IMR-90 (cell line): ENCODE measurements at places on chromosomes 12 and 14. TPM values are rescaled to one million over a fixed set of nuclear protein-coding genes. Genes with fewer than 3 reads are reported as not detected.

GRCh38 chr14:32565256-32565655 lies 236.2 kb downstream of the AKAP6 start:
- H3K27me3 ChIP-seq: no peaks in the 10 kb centered on the region
- H3K36me3 ChIP-seq: no peaks in the 10 kb centered on the region
- peaks cover 10% of the 10 kb centered on the region for H3K4me1 ChIP-seq
- H3K27ac ChIP-seq: no peak overlapping the region
- H3K4me3 ChIP-seq: no peak overlapping the region

DNA sequence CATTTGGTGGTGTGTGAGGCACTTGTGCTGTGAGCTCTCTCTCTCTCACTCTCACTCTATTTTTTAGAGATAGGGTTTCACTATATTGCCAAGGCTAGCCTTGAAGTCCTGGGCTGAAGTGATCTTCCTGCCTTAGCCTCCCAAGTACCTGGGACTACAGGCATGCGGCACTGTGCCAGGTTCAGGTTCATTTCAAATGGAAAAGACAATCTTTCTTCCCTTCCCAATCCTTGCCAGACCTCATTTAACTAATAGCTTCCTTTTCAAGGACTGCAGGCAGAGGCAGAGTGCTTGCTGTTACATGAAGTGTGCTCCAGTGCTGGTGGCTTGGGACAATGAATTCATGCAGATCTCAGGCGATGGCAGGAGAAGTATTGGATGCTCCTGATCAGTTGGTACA lies 73.2 kb upstream of the BICD1 start:
- no peak overlapping the region for H3K4me3 ChIP-seq
- no peaks in the 10 kb centered on the region for H3K4me1 ChIP-seq
- no peak for DNase-seq
- H3K36me3 ChIP-seq: no peaks in the 10 kb centered on the region

- no peak overlapping the region for H3K4me3 ChIP-seq
- no peak for DNase-seq
- no peaks in the 10 kb centered on the region for H3K4me1 ChIP-seq
- H3K36me3 ChIP-seq: peaks cover 6% of the 10 kb centered on the region
These were observed 29.1 kb upstream of the ADAM20 start for GRCh38 chr14:70563869-70564268.

- H3K27ac ChIP-seq: no peak overlapping the region
- no peak for DNase-seq
- H3K4me1 ChIP-seq: no peaks in the 10 kb centered on the region
- H3K4me3 ChIP-seq: no peak overlapping the region
- H3K36me3 ChIP-seq: no peaks in the 10 kb centered on the region
These were observed 251.4 kb upstream of the ATXN7L3B start for GRCh38 chr12:74286254-74286653.

GRCh38 chr14:32189811-32190210 lies 12.0 kb upstream of the RNU6-7 start:
- H3K36me3 ChIP-seq: no peaks in the 10 kb centered on the region
- no peak overlapping the region for H3K4me3 ChIP-seq
- no peak for DNase-seq

- H3K27me3 ChIP-seq: no peaks in the 10 kb centered on the region
- H3K36me3 ChIP-seq: no peaks in the 10 kb centered on the region
- no peak for DNase-seq
- peak overlapping the region; percentile 75; the same call in 1 of the 2 replicates for H3K27ac ChIP-seq
- peaks cover 28% of the 10 kb centered on the region for H3K4me1 ChIP-seq
These were observed 30.6 kb downstream of the PPFIBP1 start for GRCh38 chr12:27554421-27555186.

DNA sequence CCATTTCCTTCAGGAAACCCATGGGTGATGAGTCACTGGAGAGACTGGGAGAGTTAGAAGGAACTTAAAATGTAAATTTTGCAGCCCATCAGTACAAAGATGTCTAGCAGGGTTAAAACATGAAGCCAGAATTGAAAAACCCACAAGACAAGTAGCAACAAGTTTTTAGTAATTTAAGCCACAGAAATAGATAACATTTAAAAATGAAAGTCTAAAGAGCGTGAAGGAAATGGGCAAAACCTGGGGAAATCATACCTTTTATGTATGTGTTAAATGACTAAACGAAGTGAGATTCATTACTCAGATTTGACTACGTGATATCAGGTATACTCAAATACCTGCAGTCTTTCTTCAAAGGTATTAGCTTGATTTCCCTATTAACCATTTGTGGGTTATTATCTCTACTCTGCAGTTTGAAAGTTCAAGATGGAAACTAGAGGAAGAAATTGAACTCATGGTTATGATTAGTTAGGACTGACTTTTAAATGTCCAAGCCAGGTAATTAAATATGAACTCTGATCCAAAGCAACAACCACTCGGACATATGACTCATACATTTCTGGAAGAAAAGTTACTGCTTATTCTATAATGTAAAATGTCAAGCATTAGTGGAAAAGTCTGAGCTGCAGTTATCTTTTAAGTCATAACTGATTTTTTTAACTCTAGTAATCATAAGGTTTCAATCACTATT lies 84.1 kb downstream of the ITPR2 start:
- peak; percentile 70 for DNase-seq
- H3K4me1 ChIP-seq: peaks cover 6% of the 10 kb centered on the region
- no peak overlapping the region for H3K4me3 ChIP-seq
- H3K36me3 ChIP-seq: no peaks in the 10 kb centered on the region

PRB2 gene
- not detected in 2 replicates for total RNA-seq

BIN2 gene
- not detected in 2 replicates for total RNA-seq

CD69 gene
- total RNA-seq: not detected in 2 replicates

IL26 gene
- not detected in 2 replicates for total RNA-seq

GRCh38 chr12:131929581-131930456 lies 743 bp downstream of the PUS1 start:
- H3K36me3 ChIP-seq: peaks cover 26% of the 10 kb centered on the region
- H3K4me1 ChIP-seq: peaks cover 2% of the 10 kb centered on the region
- DNase-seq: peak; percentile 10
- no peaks in the 10 kb centered on the region for H3K27me3 ChIP-seq

- H3K4me1 ChIP-seq: no peaks in the 10 kb centered on the region
- DNase-seq: peak; percentile 2
- no peaks in the 10 kb centered on the region for H3K36me3 ChIP-seq
- no peak overlapping the region for H3K27ac ChIP-seq
- H3K27me3 ChIP-seq: no peaks in the 10 kb centered on the region
These were observed 185.9 kb downstream of the PPFIA2 start for GRCh38 chr12:81573228-81573627.

CPNE8 gene
- total RNA-seq: not detected in 2 replicates

LRIG3 gene
- total RNA-seq: 63.9 and 71.2 TPM in 2 replicates

DNA sequence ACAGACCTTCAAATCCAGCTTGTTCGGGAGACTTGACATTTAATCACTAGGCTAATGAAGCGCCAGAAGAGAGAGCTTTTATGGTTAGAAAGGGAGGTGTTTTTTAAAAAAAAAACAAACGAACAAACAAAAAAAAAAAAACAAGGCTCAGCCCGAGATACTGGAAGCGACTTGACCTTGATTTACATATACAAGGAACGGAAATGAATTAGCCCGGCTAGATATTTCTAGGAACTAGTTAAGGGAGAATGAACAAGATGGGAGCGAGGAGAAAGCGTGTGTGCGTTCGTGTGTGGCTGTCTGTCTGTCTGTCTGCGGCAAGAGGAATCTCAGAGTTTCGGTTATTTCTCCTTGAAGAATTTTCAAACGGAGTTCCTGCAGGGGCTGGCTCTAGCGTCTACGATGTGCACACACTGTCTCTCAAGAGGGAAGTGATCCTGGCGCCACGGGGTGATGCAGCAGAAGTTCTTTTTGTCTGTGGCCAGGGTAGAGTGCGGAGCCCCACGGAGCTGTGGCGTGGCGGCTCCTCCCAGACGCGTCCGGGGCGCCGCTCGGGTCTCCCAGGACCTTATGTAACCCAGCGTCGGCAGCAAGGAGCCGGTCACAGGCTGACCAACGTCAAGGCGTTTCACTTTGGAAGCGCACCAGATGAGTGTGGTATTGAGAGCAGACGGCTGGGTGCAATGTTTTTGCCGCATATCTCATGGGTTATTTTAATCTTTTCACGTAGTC lies 18.8 kb downstream of the SOCS2 start:
- no peaks in the 10 kb centered on the region for H3K36me3 ChIP-seq
- peak overlapping the region; percentile 78 for H3K27ac ChIP-seq
- no peaks in the 10 kb centered on the region for H3K27me3 ChIP-seq
- peak; percentile 87 for DNase-seq
- H3K4me1 ChIP-seq: no peaks in the 10 kb centered on the region; the same call in 1 of the 2 replicates

DNA sequence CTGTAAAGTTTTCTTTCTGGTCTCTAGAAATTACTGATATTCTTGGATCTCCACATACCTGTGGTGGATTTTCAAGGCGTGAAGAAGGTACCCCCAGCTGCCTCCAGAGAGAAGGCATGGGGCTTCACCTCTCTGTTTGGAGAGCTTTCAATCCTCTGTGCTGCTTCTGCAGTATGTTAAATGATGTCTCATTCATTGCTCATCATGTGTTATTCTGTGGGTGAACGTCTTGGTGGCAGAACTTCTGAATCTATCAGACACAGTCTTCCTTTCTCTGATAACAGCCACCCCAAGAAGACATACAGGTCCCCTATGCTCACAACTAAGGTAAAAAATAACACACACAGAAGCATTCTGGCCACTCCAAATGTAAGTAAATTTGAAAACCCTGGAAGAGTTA lies 221.3 kb upstream of the TMEM260 start:
- no peak for DNase-seq
- no peaks in the 10 kb centered on the region for H3K27me3 ChIP-seq
- no peaks in the 10 kb centered on the region for H3K4me1 ChIP-seq
- no peak overlapping the region for H3K27ac ChIP-seq

- H3K36me3 ChIP-seq: no peaks in the 10 kb centered on the region; the same call in 1 of the 2 replicates
- DNase-seq: no peak
- no peak overlapping the region for H3K4me3 ChIP-seq
- peaks cover 3% of the 10 kb centered on the region for H3K4me1 ChIP-seq
These were observed 40.0 kb downstream of the ISCA2 start for GRCh38 chr14:74533576-74533975.

GRCh38 chr14:102437997-102438915 lies 71.3 kb downstream of the ANKRD9 start:
- H3K27me3 ChIP-seq: no peaks in the 10 kb centered on the region
- H3K36me3 ChIP-seq: peaks cover 26% of the 10 kb centered on the region
- no peak overlapping the region for H3K27ac ChIP-seq
- no peaks in the 10 kb centered on the region for H3K4me1 ChIP-seq

LGR5 gene
- total RNA-seq: not detected in 2 replicates

DNA sequence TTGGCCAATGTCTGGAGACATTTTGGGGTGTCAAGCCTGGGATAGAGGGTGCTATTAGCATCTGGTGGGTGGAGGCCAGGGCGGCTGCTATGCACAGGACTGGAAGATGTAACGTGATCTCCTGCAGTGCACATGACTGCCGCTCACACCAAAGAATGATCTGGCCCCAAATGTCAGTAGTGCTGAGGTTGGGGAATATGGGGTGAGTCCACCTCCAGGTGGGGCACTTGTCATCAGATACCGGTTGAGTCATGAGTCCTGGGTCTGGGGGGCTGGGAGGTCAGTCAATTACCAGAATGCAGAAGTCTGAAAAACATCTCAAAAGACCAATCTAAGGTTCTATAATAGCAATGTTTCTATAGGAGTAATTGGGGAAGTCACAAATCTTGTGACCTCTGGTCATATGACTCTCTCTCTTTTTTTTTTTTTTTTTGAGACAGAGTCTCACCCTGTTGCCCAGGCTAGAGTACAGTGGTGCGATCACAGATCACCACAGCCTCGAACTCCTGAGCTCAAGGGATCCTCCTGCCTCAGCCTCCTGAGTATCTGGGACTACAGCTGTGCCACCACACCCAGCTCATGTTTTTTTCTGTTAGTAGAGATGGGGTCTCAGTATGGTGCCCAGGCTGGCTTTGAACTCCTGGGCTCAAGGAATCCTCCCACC lies 6.0 kb upstream of the SDSL start:
- DNase-seq: no peak
- no peak overlapping the region for H3K4me3 ChIP-seq
- peaks cover 3% of the 10 kb centered on the region; the same call in 1 of the 2 replicates for H3K27me3 ChIP-seq

GRCh38 chr12:47894068-47894467 lies 10.7 kb downstream of the VDR start:
- no peak for DNase-seq
- H3K27ac ChIP-seq: no peak overlapping the region
- H3K36me3 ChIP-seq: no peaks in the 10 kb centered on the region; the same call in 1 of the 2 replicates
- no peak overlapping the region for H3K4me3 ChIP-seq

GRCh38 chr14:64612971-64613666 lies 63.4 kb downstream of the PPP1R36 start:
- H3K4me3 ChIP-seq: no peak overlapping the region
- no peak for DNase-seq
- H3K27ac ChIP-seq: peak overlapping the region; percentile 8
- H3K36me3 ChIP-seq: no peaks in the 10 kb centered on the region

ACTR10 gene
- total RNA-seq: 46.4 and 71.0 TPM in 2 replicates

SERPINA1 gene
- total RNA-seq: 0.54 and 0.56 TPM in 2 replicates

GRCh38 chr12:69840727-69841126 lies 15.7 kb downstream of the MYRFL start:
- no peak for DNase-seq
- H3K4me3 ChIP-seq: no peak overlapping the region
- no peaks in the 10 kb centered on the region for H3K36me3 ChIP-seq
- no peaks in the 10 kb centered on the region for H3K4me1 ChIP-seq

- no peaks in the 10 kb centered on the region for H3K36me3 ChIP-seq
- H3K27me3 ChIP-seq: no peaks in the 10 kb centered on the region
These were observed 323.7 kb downstream of the TMEM121 start for GRCh38 chr14:105849933-105850626.

DNA sequence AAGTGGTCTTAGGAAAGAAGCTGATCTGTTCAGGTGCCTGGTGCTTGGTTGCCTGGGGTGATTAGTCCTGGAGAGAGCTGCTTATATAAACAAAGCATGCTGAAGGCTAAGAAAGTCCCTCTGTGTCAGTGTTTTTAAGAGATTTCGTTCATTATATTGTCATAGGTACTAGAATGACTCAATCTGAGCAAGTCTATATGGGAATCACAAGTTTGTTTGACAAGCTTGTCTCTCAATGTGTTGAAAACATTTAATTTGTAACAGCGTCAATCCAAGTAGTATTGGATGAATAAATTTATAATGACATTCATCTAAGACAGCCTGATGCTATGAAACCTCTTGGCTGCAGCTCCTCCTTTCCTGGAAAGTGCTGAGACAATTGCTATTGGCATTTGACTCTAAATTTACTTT lies 256.3 kb downstream of the TMTC2 start:
- H3K36me3 ChIP-seq: no peaks in the 10 kb centered on the region
- no peak overlapping the region for H3K4me3 ChIP-seq
- H3K27ac ChIP-seq: no peak overlapping the region
- DNase-seq: peak; percentile 8

NGB gene
- total RNA-seq: not detected in 2 replicates

DNA sequence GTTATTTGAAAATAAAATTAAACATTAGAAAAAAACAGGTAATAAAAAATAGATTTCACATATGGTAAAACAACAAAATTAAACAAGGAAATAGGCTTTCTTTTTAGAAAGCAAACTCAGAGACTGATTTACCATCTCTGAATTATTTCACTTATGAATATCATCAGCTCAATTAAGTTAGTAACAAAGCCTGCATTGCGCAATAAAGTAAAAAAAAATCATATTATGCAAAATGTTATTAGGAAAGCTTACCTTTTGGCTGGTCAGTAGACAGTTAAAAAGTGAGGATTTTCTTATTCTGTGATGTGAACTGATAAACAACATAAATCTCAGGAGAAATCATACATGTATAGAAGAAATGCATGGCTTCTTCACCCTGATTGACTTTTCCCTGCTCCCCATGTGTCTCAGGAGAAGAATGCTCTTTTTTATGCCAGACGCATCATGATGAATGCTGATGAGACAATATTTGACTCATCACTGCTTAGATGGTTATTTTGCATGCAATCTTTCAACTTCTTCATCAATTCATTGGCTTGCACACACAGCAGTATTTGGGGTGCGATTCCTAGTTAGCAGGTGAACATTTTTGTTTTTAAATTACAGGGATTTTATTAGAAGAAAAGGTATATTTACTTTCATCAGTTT lies 124.5 kb upstream of the USP15 start:
- H3K27me3 ChIP-seq: no peaks in the 10 kb centered on the region
- no peak overlapping the region for H3K4me3 ChIP-seq
- no peak for DNase-seq
- no peaks in the 10 kb centered on the region for H3K36me3 ChIP-seq
- no peaks in the 10 kb centered on the region for H3K4me1 ChIP-seq

TUBA1B gene
- total RNA-seq: 4,476 and 5,195 TPM in 2 replicates
